ENCODE measurements at places on chromosomes 7 and 10.

DNA sequence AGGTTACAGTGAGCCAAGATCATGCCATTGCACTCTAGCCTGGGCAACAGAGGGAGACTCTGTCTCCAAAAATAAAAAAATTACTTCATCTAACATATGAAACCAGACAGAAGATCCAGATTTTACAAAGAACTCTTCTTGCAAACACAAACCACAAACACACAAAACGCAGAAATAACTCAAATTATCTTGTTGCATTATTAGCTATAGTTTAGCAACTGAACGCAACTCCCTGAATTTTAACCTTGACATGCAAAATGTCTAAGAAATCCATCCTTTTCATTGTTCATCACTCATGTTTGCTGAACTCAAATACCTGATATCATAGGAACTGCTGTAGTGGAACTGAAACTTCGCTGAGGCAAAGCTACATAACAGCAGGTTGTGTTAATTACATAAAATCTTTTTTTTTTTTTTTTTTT, 64.1 kb downstream of the MICU1 start:
- DNase-seq: no peak

GRCh38 chr10:78747401-78748234, 321.1 kb upstream of the ZMIZ1 start:
- DNase-seq: no peak

DNA sequence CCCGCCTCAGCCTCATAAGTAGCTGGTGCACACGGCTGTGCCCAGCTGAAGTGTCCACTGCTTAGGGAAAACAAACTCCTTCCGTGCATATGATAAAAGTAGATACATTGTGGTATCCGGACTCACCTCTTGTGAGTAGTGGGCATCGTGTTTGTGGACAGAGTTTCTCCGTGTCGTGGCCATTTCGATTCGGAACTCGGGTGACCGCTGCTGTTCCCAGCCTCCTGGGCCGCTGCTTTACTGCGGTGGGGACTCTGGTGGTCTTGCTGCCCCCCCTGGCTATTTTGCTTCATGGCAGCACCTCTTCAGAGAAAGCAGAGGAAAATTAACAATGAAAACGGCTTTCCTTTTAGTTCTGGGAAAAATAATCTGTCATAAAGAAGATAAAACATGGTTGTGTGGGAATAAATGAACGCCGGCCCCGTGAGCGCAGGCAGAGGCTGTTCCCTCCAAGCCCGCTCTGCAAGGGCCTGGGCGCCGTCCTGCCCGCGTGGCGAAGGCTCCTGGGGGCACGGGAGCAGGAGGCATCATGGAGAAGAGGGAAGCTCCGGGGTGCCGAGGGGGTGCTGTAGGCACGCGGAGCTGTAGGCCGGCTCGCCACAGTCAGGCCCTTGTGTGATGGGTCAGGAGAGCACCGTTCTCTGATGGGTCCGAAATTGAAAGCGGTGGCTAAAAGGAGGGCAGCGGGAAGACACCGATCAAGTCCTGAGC, 107.4 kb downstream of the ACTR3B start:
- DNase-seq: no peak

- DNase-seq: peak; percentile 46
Measured at GRCh38 chr10:43390759-43391158, 18.2 kb downstream of the HNRNPF start.

Measured in fibroblast of skin of right quadriceps (primary cell).